HuH-7 (cell line): ENCODE measurements at places on chromosomes 5 and 9.

DNA sequence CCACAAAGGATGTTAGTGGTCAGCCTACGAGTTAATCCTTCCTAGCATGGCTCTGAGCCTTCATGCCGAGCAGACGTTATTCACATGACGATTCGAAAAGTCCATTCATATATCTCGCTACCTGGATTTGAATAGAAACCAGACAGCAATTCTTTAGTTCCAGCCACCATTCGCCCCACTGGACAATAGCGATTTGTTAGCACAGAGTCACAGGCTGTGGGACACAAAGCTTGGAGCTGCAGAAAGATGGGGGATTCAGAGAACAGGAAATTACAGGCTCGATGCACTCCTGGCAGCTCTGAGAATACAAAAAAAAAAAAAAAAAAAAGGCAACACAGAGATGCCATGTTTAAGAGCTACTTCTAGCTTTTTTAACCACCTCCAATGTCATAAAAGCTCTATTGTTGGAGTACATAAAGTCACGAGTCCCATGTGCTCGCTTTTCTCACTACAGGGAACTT lies 110.7 kb downstream of the NR6A1 start:
- DNase-seq, result no peak

- DNase-seq, result no peak
These were observed 7.5 kb downstream of the ZNF608 start for GRCh38 chr5:124738681-124739633.

DNA sequence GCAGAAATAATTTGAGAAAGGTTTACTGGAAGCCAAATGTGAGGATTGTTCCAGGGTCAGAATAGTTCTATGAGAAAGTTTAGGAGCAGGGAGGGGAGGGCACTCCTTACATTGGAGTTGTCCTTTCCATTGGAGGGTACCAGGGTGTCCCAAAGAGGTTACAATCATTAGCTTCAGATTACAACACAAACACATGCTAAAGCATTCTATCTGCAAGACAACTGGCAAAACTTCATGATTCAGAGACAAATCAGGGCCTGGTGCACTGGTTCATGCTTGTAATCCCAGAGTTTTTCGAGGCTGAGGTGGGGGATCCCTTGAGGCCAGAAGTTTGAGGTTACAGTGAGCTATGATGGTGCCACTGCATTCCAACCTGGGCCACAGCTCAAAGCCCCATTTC lies 51.8 kb downstream of the NSUN2 start:
- no peak for DNase-seq

DNA sequence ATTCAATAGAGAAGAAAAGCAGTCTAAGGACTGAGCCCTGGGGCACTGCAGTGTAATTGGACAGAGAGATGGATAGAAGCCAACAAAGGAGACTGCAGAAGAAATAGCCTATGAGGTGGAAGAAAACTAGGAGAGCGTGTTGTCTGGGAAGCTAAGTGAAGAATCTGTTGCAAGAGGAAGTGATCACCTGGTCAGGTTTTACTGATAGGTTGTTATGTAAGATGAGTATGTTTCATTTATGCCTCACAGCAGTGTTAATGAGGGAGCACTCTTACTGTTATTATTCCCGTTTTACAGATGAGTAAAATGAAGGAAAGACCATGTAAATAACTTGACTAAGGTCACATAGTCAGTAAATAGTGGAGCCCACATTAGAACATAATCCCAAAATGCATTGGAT lies 80.0 kb upstream of the GRHPR start:
- no peak for DNase-seq

DNA sequence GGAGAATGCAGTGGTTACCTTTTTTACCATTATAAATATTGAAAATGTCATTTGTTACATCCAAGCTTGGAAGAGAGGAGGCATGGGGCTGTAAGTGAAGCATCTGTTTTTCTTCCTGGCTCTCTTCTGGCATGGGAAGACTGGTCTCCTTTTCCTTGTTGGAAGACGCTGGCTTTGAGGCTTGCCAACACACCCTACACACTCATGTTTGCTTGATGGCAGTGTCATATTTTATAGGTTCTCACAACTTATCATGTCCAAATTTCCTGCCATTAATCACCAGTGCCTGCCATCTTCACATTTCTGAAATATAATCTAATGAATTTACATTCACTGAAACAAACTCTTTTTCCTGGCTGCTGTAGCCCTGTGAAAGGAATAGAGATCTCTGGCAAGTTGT lies 252.9 kb downstream of the MAN2A1 start:
- no peak for DNase-seq

DNA sequence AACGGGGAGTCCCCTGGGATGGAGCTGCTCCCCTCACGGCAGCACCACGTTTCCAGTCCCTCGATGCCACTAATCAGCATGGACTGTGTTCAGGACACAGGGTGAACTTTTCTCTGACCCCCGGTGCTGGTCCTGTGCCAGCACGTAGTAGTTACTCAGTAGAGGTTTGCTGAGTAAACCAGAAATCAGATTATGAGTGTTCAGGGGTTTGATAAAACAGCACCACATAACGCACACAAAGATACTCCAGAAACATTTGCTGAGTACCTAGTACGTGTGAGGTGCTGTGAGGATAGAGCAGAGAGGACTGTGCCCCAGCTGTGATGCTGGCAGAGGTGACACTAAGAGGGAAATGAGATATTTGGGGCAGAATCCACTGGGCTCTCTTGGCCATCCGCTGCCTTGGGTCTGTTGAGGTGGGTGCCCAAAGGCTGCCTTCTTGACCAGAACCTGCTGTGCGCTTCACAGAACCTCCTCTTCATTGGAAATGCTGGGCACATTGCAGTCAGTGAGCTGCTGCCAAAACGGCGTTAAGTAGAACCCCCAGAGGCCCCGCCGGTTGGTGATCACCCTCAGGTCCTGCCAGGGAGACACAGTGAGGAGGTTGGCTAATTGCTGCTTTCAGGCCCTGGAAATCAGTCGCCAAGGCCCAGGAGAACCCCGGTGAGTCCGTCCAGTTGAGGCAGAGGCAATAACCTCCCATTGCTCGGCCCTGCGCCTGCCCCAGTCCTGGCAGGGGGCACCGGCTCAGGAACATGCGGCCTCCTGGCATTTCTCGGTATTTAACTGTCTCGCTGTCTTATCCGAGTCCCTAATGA lies 49.4 kb downstream of the NEURL1B start:
- no peak for DNase-seq

DNA sequence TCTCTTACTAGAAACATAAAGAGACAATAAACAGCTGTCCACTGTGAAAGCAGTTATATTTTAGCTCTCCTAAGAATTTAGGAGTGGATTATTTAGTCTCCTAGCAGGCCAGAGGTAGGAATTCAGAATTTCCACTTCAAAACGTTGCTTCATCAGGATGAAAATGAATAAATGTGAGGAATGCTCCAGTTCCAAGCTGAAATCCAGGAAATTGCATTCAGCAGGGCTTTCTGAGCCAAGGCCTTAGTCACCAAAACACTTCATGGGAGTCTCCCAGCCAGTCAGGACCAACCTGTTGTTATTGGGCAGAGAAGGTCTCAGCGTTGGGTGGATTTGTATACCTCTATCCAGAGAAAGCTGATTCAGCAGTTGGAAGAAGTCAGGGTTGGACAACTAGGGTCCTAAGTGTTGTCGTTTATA lies 1040.3 kb downstream of the TLE1 start:
- no peak for DNase-seq

DNA sequence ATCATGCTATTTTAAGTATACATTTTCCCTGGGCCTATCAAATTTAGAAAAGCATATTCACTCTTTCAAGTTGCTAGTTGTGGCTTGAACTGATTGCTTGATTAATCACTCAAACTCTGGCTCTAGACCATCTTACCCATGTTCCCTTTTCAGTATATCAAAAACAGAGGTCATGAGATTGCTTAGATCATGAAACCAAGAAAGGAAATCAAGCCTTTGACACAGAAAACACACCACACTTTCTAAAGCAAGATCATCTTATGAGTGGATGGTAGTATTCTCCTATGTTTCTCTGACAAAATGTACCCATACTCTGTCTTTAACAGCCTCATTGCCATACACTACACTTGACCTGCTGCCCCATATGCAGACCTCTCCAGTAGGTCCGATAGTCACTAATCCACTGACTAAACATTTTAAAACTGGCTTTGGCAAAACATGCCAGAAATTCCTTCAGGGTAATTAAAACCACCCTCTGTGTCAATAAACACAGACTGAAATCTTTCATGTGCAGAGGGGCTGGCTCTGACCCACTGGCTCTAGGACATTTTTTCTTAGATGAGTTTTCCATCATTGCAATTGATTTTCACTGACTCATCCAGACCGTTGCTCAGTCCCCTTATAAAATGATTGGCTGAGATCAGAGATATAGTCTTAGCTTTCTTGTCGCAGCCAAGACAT lies 18.2 kb downstream of the PPP2R2B start:
- no peak for DNase-seq

- no peak for DNase-seq
These were observed 17.8 kb upstream of the LRRC70 start for GRCh38 chr5:62560786-62561185.

GRCh38 chr9:120668399-120668798 lies 45.9 kb downstream of the MEGF9 start:
- DNase-seq, result no peak

- no peak for DNase-seq
These were observed 6.5 kb downstream of the TLE1 start for GRCh38 chr9:81682797-81683196.

GRCh38 chr5:45411971-45412612 lies 284.1 kb downstream of the HCN1 start:
- no peak for DNase-seq

DNA sequence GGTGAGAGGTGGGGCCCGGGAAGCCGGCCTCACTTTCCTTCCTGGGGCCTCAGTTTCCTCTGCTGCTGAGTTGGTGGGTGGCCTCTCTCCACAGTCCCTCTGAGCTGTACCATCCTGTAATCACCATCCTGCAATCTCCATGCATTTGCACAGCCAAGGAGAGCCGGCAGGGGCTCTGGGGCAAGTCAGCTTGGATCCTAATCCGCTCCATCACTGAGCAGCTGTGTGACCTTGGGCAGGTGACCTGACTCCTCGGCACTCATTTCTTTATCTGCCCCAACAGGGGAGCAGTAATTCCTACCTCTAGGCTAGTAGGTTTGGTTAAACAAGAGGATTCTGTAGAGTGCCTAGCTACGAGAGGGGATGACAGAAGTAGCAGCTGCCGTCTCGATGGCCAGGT lies 88.2 kb upstream of the ZNF618 start:
- DNase-seq, result no peak

DNA sequence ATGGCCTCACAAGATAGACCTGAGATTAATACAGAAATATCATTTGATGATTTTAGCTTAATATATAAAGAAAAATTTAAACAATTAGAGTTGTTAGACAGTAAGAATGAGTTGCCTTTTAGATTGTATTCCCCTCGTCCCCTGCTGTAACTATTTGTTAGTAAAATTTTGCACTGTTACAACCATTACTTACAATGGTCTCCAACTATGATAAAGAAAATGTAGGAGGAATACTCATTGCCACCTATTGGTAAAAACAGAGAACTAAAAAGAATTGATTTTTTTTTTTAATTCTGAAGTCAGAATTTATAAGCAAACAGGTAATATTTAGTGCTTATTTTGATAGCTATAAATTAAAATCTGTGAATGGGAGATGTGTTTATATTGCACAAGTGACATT lies 937.6 kb downstream of the TLE4 start:
- no peak for DNase-seq

GRCh38 chr5:16140944-16141343 lies 38.6 kb downstream of the MARCHF11 start:
- DNase-seq, result no peak

DNA sequence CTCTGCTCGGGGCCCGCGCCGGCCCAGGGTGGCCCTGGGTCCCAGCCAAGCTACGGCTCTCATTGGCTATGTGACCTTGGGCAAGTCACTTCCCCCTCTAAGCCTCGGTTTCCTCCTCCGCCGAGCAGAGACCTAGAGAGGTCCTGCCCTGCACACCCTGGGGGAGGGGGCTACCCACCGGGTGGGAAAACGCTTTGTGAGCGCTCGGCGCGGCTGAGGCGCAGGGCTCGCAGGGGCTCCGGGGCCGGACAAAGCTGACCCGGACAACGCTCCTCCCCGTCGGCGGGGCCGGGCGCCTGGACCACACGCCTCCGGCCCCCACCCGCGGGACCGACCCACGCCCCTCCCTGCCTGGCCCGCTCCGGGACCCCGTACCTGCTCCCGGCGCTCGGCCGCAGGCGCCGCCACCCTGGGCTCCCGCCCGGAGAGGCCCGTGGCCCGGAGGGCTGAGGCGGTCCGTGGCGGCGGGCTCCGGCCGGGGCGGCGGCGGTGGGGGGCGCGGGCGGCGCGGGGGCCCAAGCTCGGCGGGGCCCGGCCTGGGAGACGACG lies 85.7 kb upstream of the MELK start:
- DNase-seq, result peak; percentile 62

DNA sequence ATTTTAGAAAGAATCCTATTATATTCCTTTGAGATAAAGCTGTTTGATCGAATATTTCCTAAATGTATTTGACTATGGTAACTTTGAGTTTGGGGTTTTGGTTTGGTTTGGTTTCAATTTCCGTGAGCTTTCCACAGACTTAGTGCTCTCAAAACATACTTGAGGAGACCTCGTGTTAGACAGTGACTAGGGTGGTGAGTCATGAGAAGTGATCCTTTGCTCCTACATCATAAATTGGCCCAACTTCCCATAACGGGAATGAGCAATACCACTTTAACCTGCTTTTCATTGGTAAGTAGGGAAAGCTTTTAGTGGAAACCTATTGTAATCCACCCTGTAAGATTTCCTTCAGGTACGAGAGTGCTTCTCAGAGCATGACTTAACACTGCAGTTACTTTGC lies 3.8 kb upstream of the RASEF start:
- DNase-seq, result no peak

DNA sequence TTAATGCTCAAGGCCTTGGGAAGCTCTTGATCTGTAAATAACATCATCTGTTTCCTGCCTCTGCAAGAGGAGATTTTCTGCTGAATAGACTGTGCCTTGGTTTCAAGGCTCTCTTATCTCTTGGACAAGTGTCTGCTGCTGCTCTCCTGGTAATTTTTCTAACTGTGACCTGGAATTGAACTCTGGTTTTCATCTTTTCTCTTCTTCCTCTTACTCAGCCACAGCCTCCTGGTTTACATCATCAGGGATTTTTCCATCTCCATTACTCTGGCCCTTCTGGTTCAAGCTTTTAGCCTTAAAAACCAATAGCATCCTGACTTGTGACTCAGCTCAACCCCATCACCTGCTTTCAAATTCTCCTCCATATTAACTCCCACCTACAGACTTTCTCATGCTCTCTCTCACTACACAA lies 49.6 kb upstream of the ITGA1 start:
- DNase-seq, result no peak

GRCh38 chr5:78103232-78103918 lies 191.1 kb downstream of the AP3B1 start:
- DNase-seq, result no peak

DNA sequence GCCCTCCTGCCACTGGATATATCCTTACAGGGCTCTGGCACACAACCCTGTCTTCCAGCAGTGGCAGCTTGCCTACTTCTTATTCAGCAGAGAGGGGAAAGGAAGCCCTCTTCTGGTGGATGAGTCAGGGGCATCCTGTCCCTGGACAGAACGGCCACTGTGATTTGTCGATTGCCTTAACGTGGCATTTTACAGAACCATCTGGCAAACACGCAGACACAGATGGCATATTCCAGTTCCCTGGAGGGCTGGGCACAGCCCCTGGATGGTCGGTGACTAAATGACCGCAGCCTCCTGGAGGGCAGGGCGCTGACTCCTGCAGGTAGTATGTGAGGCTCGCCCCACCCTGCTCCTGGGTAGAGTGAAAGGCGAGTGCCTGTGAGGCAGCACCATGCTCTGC lies 62.1 kb downstream of the DCP2 start:
- no peak for DNase-seq
